ENCODE measurements at places on chromosomes 4 and X.

DNA sequence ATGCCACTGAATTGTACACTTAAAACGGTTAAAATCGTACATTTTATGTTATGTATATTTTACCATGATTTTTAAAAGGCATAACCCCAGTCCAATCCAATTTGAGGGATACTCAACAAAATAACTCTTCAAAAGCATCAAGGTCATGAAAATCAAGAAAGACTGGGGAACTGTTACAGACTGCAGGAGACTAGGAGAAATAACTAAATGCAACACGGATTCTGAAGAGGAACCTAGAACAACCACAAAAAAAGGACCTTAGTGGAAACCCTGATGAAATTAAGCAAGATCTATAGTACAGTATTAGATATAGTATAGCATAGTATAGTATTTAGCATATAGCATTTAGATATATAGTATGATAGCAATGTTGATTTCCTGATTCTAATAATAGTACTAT, 26.8 kb downstream of the SH3KBP1 start:
- DNase-seq: no peak

DNA sequence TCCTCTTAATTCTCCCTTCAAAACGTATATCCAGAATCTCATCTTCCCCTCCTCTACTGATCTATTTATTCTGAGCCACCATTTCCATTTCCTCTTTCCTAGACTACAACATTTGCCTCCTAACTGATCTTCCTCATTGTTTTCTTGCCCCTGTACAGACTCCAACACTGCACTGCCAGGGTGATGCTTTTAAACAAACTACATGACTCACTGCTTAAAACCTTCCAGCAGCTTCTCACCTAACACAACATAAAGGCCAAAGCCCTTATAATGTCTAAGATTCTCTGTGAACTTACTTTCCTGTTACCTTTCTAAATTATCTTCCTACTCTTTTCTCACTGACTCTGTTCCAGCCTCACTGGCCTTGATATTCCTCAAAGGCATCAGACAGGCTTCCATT, 161.0 kb upstream of the HS3ST1 start:
- no peak for DNase-seq

GRCh38 chrX:123965712-123966111, 4.2 kb downstream of the STAG2 start:
- DNase-seq: no peak

DNA sequence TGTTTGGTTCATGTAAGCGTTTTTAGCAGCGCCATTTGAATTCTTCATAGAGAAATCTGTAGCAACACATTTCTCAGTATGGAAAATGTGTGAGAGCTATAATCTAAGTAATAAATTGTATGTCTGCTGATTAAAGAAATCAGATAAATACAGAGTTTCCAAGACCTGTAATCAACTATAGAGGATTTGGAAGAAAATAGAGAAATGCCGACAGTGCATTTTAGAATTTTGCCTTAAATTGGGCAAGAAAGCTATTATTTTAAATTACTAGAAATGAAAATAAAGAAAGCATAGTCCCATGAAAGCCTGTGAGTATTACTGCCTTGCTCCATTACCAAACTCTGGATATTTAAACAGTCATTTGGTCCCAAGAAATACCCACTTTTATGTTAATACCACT, 2.7 kb downstream of the RUFY3 start:
- no peak for DNase-seq

GRCh38 chrX:729583-730409, 99.2 kb downstream of the SHOX start:
- no peak for DNase-seq

GRCh38 chrX:1600406-1601050, 9.1 kb downstream of the AKAP17A start:
- no peak for DNase-seq

DNA sequence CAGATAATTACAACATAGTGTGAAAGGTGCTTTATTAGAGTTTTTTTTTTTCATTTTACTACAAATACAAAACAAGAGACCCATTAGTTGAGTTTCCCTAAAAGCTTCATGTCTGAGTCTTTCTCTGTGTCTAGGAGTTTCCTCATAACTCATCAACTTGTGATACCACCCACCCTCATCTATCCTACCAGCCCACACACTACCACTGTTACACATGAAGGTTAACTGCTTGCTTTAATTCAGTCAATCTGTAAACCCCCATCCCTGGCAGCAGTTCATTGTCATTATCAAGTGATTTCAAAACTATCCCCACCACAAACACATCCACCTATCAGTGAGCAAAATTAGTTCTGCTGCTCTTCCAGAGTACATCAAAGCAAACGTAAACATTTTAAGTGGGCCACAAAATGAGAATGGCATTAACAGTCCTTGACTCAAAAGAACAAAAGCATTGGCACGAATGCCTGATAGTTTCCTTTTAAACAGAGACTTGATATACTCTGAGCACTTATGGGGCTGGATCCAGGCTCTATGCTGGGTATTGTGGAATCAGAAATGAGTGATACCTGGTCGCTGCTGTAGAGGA, 331.6 kb upstream of the FAM241A start:
- DNase-seq: no peak

Measured in activated CD4-positive, alpha-beta T cell treated with anti-CD3 and anti-CD28 coated beads, Interleukin-2, Interleukin-4, amounts not matched to agents 100 ng/mL and 50 ng/mL, durations not matched to agents 16 hours and 8 hours (primary cell).